ENCODE measurements at places on chromosomes 12 and 14.

- DNase-seq = peak; percentile 48
These were observed 179.9 kb upstream of the PELI2 start for GRCh38 chr14:55938249-55938791.

DNA sequence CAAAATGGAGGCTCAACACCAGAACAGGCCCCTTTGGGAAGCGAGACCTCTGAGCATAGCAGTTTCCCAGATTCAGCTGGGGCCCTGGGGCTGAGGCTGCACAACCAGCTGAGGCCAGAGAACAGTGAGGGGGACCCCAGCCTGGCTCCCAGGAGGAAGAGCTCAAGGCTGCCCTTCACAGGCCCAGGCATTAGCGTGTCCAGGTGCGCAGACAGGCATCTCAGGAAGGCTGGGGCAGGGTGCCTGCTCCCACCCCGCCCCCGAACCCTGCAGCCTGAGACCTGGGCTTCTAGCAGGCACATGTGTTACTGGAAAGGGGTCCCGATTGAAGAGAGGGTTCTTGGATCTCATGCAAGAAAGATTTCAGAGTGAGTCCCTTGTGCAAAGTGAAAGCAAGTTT is 27.2 kb downstream of the CALM1 start:
- no peak for DNase-seq

DNA sequence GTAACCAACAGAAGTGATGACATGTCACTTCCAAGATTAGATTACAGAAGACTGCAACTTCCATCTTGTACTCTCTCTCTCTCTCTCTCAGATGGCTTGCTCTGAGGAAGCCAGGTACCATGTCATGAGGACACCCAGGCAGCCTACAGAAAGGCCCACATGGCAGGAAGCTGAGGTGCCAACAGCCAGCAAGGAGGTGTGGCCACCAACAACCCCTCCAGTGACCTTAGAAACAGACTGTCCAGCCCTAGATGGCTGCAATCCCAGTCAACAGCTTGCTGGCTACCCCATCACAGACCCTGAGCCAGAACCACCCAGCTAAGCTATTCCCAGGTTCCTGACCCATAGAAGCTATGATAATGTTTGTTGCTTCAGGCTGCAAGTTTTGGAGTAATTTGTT is 178.4 kb downstream of the ITPR2 start:
- DNase-seq = no peak

DNA sequence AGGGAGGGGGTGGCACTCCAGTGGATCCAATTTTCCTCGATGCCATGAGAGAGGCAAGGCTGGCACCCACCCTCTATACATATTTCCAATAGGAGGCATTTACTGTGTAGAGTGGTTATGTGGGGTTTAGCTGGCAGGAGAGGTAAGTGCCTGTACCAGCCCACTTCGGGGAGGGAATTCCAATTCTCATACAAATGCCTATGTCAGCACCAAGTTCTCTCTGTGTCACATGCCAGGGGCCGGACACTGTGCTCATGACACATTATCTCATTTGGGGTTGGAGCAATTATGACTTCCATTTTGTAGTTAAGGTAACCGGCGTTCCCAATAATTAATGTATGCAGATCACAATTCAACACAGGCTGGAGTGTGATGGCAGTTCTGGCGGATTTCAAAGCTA is 284.3 kb downstream of the KSR2 start:
- no peak for DNase-seq

- peak; percentile 81 for DNase-seq
These were observed 834 bp downstream of the RASSF8 start for GRCh38 chr12:25959071-25959961.

All from fibroblast of skin of back (primary cell).